ENCODE measurements at places on chromosomes 1 and 21.
A peak's percentile ranks its signal among the peaks of the same experiment; 100 is the strongest.

- DNase-seq: no peak
Measured at GRCh38 chr1:9826087-9826486, 2.3 kb upstream of the CLSTN1 start.

- peak; percentile 58 for DNase-seq
Measured at GRCh38 chr1:205913451-205914154, 29.7 kb downstream of the SLC26A9 start.

GRCh38 chr21:41819856-41820281 lies 53.0 kb upstream of the RIPK4 start:
- no peak for DNase-seq

DNA sequence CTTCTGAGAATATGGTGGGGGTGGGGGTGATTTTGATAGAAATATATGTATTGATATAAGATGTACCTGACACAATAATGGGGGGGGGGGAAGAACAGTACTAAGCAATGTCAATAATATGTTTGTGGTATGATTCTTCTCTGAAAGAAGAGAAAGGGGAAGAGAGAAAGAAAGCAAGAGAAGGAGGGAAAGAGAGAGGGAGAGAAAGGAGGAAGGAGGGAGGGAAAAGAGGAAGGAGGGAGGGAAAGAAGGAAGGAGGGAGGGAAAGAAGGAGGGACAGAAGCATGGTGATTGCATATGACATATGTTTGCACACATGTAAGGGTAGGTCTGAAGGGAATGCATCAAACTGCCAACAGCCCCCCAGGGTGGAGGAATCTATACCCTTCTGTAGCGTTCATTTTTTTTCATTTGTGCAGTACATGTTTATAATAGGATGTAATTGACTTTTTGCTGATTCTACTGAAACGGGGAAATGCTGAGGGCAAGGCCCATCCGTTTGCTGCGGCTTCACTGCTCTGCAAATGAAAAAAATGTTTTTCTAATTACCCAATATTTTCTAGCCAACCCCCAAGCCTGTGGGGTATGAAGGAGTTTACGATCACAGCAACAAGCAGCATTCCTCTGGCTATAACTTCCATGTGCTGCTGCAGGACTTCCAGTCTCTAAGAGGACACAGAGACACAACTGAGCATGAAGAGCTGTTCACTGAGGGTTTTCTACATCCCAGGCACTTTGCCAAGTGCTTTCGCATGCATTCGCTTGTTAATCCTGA lies 119.3 kb upstream of the ZC3H12A start:
- peak; percentile 14 for DNase-seq

GRCh38 chr21:33816174-33816573 lies 99.4 kb downstream of the ATP5PO start:
- DNase-seq: no peak

GRCh38 chr1:3355894-3356826 lies 98.3 kb upstream of the ARHGEF16 start:
- DNase-seq: no peak

GRCh38 chr21:43278766-43279577 lies 110.2 kb downstream of the CRYAA start:
- no peak for DNase-seq

DNA sequence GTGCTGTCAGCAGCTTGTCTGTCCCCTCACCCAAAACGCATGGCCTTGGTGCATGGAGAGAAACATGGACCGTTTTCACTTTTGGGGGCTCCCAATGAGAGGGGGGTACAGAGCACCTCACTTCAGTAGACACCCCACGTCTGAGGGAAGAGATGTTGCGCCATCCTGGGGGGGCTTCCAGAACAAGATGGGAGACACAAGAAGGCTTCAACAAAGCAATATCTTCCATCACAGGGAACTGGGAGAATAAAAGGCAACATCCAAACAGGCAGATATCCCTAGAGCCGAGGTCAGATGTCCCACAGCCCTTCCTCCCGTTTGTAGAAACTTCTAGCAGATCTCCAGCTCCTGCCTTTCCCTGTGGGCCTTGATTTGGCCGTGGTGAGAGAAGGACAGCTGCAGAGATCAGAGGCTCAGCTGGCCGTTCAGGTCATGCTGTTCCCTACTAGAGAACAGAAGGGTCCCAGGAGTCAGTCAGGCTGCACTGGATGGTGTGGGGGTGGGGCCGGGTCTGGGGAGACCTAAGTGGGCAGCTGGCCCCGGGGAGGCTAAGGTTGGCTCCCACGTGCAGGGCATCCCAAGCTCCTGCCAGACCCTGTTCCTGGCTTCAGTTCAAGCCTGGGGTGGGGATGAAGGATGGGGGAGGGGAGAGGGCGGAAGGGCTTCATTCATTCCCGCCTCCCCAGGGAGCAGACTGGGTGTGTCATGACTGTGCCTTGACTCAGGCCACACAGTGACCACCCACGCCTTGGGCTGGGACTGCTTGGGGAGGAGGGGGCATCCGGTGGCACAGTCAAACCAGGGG lies 4.4 kb downstream of the PLOD1 start:
- DNase-seq: peak; percentile 60

- DNase-seq: no peak
Measured at GRCh38 chr1:42758641-42759040, 8.2 kb downstream of the P3H1 start.

DNA sequence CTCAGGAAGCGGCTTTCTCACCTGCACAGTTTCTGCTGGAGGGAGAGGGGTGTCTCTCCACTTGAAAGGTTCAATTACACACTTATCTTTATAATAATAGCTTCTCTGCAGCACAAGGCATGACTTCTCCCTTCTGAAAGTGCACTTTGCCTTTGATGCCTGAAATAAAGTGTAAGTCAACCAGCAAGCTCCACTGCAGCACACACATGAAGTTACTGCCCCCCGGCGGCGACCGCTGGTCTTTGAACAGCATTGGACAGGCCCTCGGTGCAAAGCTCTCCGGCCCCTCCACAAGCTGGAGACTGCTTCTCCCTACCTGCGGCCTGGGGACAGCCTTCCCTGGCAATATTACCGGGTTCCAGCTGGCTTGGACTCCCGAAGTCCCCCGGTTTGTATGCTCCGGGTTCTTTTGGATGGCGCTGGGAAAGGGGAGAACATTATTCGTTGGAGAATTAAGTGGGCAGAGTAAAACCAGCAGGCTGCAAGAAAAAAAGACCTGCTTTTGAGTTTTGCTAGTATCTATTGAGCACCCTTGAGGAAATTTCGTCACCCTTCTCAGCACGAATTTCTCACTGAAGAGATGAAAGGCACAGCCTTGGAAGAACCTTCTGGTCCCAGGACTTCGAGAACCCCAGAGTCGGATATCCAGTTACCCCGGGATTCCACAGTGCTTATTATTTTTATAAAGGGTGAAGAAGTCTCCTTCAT lies 11.8 kb downstream of the RCAN1 start:
- peak; percentile 33 for DNase-seq

DNA sequence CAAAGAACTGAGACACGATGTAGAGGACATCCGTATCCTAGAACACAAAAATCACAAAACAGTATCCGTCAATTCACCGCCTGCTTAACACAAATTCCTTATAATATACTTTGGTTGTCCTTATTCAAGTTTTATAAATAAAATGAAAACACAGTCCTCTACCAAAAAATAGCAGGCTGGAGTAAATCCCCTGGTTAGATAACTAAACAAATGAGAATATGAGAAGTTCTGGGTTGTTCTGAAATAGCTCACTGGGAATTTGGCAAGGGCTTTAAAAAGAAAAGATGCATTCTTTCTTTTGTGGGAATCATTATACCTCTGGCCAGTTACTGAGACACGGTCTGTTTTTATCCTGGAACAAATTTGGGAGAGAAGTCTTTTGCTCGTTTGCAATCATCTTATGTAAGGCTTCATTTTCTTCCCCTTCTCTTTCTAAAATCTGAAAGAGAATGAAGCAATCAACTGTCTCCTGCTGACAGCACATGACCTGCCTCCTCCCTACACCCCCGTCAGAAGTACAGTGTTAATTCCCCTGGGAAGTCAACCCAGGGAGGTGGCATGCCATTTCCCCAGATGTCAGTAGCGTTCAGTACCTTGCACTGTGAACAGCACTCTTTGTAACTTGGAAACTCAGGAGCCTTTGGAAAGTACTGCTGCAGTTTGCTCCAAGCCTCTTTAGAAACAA lies 37.1 kb upstream of the RAP1GAP start:
- DNase-seq: no peak

DNA sequence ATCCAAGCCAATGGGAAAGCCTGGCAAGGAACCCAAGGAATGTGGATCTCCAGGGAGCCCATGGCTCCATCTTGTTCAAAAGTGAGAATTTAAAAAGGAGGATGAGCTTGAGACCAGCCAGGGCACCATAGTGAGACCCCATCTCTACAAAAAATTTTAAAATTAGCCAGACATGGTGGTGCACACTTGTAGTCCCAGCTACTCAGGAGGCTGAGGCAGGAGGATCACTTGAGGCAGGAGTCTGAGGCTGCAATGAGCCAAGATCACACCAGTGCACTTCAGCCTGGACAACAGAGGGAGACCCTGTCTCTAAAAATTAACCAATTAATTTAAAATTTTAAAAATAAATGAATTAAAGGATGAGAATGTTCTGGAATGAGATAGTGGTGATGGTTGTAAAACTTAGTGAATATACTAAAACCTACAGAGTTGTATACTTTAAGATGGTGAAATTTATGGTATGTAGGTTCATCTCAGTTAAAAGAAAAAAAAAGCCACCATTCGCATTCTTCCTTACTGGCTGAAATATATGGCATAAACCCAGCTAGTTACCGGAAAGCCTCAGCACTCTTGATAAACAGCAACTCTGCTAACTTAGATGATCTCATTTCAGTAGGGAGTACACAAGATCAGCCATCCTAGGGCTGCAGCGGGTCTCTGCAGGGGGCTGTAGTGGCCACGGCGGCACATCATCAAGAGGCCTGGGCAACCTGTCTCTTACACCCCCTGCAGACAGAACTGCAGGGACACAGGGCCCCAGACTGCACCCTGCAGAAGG lies 48.3 kb upstream of the H6PD start:
- DNase-seq: no peak

DNA sequence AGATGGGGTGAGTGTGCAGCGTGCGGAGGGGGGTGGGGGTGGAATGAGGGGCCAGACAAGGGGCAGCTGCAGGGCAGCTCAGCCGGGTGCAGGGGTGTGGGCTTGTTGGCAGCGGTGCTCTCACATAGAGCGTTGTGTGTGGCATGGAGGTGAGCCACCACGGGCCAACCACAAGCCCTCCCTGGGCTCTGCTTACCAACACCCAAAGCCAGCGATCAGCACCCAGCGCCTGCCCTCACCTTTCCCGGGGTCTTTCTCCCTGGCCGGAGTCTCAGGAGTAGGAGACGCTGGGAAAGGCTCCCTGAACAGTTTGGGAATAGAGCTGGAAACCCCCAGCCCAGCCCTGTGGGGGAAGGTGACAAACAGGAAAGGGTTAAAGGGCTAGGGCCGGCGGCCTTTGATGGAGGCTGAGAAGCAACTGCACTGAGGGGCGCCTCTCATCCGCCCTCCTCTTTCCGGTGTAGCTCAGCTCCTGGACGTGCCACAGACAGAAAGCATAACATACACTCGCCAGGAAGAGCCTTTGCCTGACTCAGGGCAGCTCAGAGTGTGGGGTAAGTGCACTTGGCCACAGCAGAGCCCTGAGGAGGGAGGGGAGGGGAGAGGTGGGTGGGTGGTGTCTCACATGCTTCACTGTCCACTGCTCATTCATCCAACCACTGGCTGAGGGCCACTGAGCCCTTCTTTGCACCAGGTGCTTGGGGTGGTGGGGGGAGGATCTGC lies 577 bp downstream of the IKBKE start:
- no peak for DNase-seq

- no peak for DNase-seq
Measured at GRCh38 chr21:38244885-38245869, 11.6 kb upstream of the KCNJ15 start.

- no peak for DNase-seq
Measured at GRCh38 chr1:210144736-210145135, 87.9 kb upstream of the SERTAD4 start.

DNA sequence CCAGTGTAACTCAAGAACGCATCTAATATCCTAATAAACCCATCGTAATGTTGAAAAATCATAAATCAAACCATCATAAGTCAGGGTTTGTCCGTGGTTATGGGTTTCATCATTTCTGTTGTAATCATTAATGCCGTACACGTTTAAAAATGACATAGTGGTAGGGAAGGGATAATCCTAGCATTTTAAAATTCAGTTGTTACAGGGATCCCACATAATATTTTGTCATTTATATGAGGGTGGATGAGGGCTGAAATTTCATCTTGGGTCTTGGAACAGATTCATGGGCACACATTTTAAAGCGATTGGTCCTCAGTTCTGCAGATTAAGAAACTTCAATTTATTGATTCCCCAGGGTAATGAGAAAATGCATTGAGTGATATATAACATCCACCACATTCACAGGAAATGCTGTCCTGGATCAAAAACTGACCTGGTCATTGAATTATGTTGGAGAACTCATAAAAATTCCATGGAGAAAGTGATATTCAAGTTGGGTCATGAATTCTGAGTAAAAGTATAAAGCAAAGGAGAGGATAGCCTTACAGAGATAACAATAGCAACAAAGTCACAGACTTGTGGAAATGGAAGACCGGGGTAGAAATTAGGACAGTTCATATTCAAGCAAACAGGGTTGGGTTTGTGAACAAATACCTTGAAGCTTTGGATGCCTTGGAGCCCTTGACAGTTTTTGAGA lies 1527.3 kb upstream of the TPTE start:
- no peak for DNase-seq

DNA sequence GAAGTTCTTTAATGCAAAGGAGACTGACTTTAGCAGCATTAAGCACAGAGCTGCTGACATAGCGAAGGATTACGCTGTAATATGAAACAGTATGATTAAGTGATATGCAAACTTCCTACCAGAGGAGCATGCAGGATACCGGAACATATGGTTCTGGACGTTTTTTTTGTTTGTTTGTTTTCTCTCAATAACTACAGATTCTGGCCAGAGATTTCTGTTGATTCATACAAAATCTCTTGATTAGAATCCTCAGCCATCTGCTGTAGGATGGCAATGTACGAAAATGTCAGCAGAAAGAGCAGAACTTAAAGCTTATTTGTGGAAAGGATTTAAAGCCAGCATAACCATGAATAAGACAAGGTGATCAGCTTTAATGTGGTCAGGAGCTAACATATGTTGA lies 970.7 kb downstream of the KCNT2 start:
- DNase-seq: no peak

- DNase-seq: no peak
Measured at GRCh38 chr1:9888886-9889285, 21.2 kb downstream of the CTNNBIP1 start.

- DNase-seq: no peak
Measured at GRCh38 chr1:162381941-162382750, 618 bp downstream of the C1orf226 start.

GRCh38 chr1:11806307-11806936 lies 431 bp downstream of the CLCN6 start:
- no peak for DNase-seq
